ENCODE measurements at places on chromosomes 2 and 18.

DNA sequence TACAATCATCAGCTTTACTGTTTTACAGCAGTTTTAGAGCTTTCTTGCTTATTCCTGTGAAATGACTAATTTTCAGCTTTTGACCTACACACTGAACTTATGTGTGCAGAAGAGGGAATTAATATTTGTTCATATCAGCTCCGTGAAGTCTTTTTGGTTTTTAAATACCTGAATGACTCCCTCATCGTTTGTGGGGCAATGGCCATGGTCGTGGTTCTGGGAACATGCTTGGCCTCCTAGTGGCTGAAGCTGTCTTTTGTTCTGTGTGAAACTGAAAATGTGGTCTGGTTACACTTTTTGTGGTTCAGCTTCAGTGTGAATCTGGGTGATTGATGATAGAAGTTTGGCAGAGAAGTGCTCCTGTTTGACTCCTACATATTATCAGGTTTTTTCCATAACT is 408.1 kb downstream of the THSD7B start:
- no peak for DNase-seq

- DNase-seq = no peak
Measured at GRCh38 chr2:145739681-145740080, 1219.8 kb upstream of the ZEB2 start.

GRCh38 chr2:109638795-109639194 is 24.6 kb downstream of the SOWAHC start:
- no peak for DNase-seq

DNA sequence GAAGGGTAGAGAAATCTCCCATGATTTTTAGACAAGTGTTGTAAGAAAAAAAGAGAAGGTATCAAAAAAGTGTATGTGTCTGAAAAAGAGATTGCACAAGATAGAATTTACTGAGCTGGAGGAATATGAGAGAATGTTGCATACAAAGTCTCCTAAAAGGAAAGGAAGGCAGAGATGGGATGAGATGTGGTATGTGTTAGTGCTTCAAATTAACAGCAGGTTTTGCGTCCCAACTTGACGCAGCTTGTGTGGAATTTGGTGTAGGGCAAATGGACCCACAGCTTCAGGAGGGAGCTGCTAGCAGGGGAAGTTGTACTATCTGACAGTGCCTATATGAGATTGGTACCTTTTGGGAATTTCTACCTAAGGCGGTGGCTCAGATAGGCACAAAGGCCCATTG is 9.0 kb upstream of the RASGRP3 start:
- DNase-seq = no peak

DNA sequence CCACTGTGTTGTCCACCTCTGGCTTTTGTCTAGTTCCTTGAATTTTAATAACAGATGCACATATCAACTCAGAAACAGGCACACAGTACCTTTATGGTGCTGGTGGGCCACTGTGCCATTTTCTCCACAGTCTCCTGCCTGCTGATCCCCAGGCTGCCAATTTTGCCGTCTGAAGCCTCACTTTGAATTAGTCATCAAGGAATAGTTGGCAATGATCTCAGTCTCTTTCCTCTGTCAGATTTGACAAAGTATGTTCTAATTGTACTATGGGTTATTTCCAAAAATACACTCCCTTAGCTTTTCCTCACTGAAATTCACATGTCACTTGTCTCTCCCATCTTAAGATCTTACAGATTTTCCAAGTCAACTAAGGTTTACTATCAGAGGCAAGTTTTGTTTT is 140.7 kb downstream of the ZNF516 start:
- no peak for DNase-seq

DNA sequence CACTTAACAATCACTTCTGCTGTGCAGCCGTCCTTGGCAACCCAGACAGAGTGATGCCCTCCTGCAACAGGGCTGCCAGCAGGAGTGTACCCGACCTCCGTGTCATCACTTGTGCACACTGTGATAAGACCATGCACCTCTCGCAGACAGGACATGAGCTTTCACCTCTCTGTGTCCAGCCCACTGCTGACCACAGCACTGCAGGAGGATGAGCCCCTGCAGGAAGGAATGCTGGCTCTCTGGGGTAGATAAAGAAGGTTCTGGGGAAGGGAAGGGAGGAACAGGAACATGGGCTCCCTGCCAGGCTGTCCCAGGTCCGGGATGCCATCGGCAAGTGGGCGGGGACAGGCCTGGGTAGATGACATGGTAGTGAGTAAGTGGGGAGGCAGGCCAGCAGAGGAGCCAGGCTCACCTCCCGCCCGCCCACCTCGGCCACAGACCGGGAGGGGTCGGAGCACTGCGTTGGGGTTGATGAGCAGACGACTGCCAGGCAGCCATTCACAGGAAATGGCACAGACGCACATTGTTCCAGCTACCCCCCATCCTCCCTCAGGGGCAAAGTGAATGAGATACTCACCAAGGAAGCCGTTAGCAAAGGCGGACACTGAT is 18.6 kb upstream of the COL6A3 start:
- DNase-seq = peak; percentile 64

DNA sequence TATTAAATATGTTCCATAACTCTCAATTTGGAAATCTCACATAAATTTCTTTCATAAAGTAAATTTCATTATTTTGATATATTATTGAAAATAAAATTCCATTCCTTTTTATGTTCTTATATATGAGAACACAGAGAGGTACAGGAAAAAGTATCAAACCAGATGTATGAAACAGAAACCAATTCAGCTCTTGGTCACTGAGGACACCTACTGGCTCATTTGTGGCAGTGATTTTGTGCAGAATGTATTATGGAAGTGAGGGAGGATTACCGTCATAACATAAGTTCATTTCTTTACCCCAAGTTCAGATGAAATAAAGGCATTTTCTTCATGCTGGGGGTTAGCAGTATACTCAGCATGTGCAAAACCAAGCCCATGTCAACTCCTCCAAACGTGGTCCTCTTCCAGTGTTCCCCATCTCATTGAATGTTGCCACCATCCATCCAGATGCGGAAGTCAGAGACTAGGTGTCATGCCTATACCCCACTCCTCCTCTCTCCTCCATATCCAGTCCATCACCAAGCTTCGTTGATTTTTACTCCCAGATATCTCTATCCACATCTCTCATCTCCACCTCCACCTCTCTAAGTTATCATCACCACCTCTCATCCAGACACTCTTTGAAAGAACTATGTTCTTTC is 41.7 kb upstream of the MALL start:
- no peak for DNase-seq

DNA sequence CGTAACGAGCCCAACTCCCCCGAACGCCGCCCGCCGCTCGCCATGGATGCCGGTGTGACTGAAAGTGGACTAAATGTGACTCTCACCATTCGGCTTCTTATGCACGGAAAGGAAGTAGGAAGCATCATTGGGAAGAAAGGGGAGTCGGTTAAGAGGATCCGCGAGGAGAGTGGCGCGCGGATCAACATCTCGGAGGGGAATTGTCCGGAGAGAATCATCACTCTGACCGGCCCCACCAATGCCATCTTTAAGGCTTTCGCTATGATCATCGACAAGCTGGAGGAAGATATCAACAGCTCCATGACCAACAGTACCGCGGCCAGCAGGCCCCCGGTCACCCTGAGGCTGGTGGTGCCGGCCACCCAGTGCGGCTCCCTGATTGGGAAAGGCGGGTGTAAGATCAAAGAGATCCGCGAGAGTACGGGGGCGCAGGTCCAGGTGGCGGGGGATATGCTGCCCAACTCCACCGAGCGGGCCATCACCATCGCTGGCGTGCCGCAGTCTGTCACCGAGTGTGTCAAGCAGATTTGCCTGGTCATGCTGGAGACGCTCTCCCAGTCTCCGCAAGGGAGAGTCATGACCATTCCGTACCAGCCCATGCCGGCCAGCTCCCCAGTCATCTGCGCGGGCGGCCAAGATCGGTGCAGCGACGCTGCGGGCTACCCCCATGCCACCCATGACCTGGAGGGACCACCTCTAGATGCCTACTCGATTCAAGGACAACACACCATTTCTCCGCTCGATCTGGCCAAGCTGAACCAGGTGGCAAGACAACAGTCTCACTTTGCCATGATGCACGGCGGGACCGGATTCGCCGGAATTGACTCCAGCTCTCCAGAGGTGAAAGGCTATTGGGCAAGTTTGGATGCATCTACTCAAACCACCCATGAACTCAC is 673 bp downstream of the PCBP1 start:
- DNase-seq = peak; percentile 66

- DNase-seq = no peak
Measured at GRCh38 chr18:67476585-67476984, 39.9 kb downstream of the DSEL start.

- DNase-seq = no peak
Measured at GRCh38 chr2:71291398-71291797, 40.2 kb upstream of the ZNF638 start.

All from CD4-positive, alpha-beta T cell treated with Interleukin-15 for 1 hour (primary cell).